ENCODE measurements at places on chromosomes 11 and 22. TPM values are rescaled to one million over a fixed set of nuclear protein-coding genes. Genes with fewer than 3 reads are reported as not detected.

GRCh38 chr11:121351083-121351630, 58.6 kb downstream of the SC5D start:
- DNase-seq: no peak

GRCh38 chr11:17013548-17014320, 480 bp downstream of the PLEKHA7 start:
- DNase-seq: no peak

GRCh38 chr22:24315367-24315966, 44.8 kb downstream of the SPECC1L start:
- DNase-seq: peak; percentile 16

DNA sequence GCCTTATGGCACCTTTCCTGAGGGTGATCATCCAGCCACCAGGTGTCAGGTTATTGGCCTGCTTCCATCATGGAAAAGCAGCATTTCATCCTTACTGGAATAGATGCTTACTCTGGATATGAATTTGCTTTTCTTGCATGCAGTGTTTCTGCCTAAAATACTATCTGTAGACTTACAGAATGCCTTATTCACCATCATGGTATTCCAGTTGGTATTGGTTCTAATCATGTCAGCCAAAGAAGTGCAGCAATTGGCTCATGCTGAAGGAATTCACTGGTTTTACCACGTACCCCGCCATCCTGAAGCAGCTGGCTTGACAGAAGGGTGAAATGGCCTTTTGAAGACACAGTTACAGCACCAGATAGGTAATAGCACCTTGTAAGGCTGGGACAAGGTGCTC, 194.2 kb downstream of the AASDHPPT start:
- no peak for DNase-seq

- no peak for DNase-seq
Observed at GRCh38 chr11:63507511-63507910, 1.6 kb downstream of the LGALS12 start.

DNA sequence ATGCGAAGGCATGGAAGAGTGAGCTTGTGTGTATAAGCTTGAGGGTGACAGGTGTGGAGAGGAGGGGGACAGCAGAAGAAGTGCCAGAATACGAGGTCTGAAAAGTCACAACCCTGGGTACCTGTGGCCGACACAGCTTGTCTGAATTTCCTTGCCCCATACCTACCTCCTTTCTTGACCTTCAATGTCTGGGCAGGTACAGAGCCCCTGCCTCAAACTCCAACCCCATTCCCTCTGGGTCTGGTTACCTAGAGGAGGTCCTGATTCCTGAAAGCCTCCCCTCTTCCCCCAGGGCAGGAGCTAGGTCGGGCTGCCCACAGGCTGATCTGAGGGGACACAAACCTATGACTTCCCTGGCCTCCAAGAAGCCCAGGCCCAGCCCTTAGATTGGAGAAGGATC, 36.6 kb upstream of the FCHSD2 start:
- DNase-seq: no peak

DNA sequence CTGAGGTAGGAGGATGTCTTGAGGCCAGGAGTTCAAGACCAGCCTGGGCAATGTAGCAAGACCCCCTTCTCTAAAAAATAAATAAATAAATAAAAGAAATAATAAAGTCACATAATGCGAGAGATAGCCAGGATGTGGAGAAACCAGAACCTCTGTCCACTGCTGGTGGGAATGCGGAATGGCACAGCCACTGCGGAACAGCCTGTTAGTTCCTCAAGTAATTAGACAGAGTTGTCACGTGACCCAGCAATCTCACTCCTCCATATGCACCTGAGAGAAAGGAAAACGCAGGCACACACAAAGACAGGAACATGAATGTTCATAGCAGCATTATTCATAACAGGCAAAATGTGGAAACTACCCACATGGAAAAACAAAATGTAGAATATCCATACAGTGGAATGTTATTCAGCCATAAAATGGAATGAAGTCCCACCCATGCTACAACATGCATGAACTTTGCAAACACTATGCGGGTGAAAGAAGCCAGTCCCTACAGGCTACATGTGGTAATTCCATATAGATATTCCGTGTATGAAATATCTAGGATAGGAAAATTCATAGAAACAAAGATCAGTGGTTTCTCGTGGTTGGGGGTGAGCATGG, 27.4 kb downstream of the LIF start:
- DNase-seq: no peak

DNA sequence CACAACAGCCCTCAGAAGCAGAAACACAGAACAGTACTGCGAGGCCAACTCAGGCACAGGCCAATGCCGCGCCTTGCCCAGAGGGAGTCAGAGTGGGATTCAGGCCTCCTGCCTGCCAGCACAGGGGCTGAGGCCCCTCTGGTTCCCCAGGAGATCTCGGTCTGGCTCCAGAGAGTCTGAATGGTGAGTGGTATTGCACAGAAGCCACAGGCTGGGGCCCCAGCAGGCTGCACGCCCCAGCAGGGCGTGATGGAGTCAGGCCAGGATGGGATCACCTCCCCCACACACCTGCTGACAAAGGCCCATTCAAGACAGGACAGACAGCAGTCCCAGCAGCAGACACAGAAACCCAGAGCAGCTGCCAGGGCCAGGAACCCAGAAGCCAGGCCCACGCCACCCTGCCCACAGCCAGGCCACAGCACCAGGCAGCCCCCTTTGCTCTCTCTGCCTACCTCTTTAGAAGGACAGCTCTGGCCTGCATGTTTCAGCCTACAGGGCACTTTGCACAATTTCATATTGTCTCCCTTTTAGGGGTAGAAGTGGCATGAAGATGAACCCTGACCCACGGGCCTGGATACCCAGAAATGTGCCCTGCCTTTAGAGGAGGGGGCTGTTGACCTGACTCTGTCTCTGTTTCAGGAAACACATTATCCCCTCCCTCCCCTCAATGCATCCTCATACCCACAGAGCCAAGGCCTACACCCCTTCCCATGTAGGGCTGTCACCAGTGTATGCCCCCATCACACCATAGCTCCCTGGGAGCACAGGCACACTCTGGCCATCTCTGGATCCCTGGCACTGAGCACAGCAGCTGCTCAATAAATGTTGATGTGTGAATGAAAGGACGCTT, 6.1 kb downstream of the FXYD6 start:
- no peak for DNase-seq

- DNase-seq: no peak
Observed at GRCh38 chr11:126720539-126721235, 279.9 kb downstream of the KIRREL3 start.

DNA sequence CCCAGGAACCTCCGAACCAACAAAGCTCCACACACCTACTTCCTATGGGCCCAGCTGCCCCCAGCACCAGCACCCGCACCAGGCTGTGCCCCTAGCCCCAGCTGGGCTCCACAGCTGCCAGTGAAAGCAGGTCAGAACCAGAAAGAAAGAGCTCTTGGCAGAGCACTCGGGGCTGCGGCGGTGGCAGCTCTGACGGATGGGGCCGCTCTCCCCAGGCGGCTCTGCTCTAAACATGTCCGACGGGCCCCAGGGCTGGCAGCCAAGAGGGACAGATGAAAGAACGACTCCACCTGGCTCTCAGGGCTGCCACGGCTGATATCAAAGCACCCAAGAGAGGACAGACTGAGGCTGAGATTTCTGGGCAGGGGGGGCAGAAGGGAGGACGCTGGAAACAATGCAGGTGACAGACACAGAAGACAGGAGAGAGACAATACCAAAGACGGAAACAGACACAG, 25.7 kb downstream of the LRFN4 start:
- no peak for DNase-seq

GRCh38 chr11:34148504-34149165, 43.2 kb downstream of the NAT10 start:
- no peak for DNase-seq

DNA sequence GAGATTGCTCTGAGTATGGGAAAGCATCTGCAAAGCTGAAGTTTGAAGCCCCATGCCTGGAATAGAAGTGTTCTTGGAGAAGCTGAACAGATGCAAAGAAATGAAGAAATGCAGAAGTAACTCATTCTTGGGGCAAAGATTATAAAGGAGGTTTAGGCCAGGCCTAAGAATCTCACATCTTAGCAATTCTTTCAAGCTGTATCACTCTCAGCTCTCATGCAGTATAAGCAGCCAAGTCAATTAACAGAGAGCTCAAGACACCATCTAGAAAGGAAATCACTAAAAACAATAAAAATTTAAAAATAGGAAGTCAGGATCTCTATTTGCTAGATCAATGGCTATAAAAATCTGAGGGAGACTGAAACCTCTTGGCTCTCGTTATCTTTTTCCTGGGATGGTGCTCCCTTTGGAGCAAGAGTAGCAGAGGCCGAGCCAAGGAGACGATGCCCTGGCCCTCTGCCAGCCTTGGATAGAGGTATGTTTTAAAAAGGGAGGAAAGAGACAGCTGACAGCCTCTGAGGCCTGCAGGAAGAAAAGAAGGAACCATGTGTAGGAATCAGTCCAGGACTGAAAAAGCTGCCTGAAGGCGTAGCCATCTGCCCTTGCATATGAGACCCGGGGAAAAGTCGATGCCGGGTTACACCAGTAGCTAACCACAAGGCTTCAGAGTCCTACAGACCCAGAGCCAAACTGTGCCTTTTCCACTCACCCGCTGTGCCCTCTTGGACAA, 229.8 kb downstream of the BLID start:
- no peak for DNase-seq

- DNase-seq: no peak
Observed at GRCh38 chr11:23097891-23098290, 237.6 kb upstream of the CCDC179 start.

GRCh38 chr22:38712486-38713207, 6.9 kb downstream of the GTPBP1 start:
- no peak for DNase-seq

The SEC14L2 gene
- total RNA-seq: 2.4 TPM

The GSTT2B gene
- 12.3 TPM for total RNA-seq

The PTPMT1 gene
- total RNA-seq: 108 TPM

The GDPD4 gene
- total RNA-seq: not detected

The OR4C46 gene
- not detected for total RNA-seq
